ENCODE measurements at places on chromosomes 3 and 15.

DNA sequence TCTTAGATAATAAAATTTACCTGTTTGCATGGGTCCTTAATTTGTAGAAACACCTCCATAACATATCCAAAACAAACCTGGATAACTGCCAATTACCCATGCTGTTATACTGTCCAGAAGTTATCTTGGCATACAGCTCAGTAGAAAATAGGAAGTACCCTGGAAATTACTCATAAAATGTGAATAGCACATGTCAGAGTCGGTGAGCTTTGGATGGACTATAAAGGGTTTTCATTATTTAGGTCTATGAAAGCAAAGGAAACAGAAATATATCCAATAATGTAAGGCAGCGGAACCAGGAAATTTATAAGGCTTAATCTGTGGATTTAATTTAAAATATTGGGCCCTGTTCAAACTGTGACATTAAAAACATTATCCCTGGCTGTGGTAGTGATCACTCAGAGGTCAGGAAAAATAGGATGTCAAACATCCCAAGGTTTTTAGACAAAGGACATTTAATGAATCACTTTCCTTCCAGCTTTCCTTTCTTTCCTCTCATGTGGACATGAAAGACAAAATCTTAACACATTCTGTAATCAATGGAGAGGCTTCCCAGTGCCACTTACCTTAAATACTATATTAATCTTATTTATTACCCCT is 459.0 kb upstream of the DPH6 start:
- DNase-seq = no peak

GRCh38 chr3:55823001-55823400 is 335.9 kb upstream of the WNT5A start:
- no peak for DNase-seq

GRCh38 chr15:45456212-45457106 is 66.1 kb downstream of the SLC30A4 start:
- peak; percentile 34 for DNase-seq

- DNase-seq = peak; percentile 31
These were observed 1.3 kb upstream of the HACD2 start for GRCh38 chr3:123586131-123586530.

DNA sequence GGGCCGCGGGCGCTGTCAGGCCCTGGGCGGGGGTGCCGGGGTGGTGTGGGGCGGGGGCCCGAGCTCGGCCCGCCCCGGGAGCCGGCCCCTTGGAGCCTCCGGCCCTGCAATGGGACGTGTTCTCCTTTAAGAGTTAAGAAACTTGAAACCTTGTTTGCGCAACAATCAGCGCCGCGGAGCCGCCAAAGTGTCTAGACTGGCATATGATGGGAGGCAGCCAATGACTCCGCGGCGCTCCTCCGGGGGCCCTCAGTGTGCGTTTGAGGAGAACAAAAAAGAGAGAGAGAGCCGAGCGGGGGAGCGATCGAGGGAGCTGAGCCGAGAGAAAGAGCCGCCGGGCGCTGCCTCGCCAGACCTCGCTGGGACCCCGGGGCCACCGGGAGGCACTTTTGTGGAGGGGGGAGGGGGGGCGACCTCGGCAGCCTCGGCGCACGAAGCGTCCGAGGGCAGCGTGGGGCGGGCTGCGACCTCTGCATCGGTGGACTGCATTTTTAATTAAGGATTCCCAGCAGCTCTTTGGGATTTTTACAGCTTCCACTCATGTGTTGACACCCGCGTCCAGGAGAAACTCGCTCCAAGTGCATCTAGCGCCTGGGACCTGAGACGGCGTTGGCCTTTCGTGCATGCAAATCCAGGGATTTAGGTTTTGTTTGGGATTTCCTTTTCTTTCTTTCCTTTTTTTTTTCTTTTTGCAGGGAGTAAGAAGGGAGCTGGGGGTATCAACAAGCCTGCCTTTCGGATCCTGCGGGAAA is at the start of gene SMAD6:
SMAD6 (plus strand) TSS at position 202 of the 752 bp plus-strand sequence. CDS start 1,023 bp downstream, outside the sequence.
- peak; percentile 47 for DNase-seq

DNA sequence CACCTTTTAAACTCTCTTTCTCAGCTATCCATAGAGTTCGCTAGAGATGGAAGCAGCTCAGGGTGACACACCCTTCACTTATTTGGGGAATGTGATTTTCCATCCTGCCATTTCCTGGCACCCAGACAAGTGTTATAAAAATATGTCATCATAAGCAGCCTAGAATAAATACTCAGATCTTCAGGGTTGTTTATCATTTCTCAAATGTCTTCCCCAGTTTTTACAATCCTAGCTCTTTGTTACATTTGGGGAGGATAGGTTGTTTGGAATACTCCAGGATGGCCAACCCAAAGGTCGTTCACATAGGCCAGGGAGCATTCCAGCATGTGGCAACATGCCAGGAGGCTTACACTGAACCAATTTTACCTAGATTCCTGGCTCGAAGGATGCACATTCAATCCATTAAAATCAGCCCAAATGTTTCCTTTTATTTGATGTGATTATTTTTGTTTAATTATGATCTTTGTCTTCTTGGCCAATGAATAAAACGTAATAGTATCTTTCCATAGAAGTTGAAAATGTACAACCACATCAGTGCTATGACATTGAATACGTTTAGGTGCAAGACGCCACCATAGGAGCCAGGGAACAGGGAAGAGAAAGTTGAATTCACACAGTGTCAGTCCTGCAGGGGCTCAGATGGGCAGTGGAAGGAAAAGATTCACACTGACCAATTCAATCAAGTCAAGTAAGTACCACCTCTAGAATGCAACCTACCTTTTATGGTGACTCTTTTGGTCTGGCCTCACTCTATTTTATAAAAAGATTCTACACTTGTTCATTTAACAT is 537.7 kb upstream of the MDFIC2 start:
- DNase-seq = no peak

DNA sequence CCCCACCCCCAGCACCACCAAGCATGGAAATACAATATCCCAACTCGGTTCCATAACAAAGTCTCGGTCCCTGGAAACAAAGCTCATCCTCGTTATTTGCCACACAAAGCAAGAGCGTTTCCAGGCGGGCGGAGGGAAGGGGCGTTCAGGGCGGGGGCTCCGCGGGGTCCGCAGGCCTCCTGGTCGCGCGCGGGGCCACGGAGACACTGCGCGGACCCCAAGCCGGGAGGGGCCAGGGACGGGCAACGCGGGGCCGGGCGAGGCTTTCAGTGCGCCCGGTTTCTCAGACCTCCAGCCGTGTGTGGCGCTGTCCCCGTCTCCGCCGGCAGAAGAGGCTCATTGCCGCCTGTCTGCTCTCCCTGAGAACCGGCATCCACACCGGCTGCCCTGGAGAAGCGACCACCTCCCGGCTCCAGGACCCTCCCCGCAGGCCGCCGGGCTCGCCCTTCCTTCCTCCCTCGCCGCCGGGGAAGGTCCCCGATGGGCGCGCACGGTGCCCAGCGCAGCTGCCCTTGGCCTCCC is 329.0 kb downstream of the OCA2 start:
- no peak for DNase-seq

DNA sequence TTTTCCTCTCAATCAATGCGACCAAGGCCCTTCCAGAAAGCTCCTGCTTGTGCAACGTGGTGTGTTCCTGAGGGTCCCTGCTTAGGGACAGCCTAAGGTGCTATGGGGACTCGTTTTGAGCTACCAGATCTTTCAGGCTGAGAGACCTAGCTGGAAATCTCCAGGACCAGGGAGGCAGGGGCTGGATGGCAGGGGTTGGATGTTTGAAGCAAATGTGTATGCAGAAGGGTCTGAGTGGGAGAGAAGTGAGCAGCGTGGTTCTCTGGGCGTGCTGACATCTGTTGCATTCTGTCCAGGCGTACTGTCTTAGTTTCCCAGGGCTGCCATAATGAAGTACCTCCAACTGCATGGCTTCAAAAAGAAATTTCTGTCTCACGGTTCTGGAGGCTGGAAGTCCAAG is 31.7 kb upstream of the SLCO2A1 start:
- DNase-seq = no peak

DNA sequence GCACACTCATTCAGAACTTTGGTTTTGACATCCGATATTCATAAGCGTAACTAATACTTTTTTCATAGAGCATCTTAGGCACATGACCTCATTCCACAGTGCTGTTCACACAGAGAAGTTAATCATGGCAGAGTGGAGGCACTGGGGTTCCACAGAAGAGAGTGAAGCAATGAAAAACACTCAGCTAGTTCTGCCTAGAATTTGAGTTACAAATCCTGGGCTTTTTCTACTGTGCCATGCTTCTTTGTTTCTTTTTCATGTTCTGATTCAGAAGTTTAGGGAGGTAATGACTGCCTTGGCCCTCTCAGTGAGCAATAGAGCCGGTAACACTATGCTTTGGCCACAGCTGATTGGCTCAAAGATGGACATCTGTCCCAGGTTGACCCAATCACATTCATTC is 176.1 kb upstream of the MITF start:
- no peak for DNase-seq

- no peak for DNase-seq
These were observed 433.4 kb upstream of the CFAP20DC start for GRCh38 chr3:59483191-59483590.

DNA sequence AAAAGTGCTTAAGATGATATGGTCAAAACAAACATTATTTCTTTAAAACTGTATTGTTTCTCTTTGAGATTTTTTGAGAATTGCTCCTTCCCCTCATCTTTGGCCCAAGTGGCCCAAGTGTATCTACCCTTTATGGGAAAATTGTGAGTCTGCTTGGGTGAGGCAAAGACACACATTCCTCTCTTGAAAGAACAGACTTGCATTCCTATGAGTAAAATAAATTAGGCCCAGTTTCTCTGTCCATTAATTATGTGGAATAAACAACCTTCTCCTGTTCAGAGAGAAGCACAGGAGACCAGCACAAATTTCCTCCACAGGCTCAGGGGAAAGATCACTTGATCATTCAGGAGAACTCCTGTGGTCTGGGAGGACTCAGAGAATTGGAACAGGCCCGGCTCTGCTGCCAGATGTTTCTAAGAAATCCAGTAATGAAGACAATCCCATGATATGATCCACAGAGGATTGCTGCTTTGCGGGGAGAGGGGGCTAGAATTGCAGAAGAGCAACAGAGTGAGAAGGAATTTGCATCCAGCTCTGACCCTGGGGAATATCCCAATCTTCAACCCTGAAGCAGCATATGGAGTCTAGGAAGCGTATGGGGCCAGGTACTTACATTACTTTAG is 53.8 kb upstream of the BOC start:
- no peak for DNase-seq

- DNase-seq = no peak
These were observed 2.1 kb downstream of the RFX7 start for GRCh38 chr15:56241374-56242105.

DNA sequence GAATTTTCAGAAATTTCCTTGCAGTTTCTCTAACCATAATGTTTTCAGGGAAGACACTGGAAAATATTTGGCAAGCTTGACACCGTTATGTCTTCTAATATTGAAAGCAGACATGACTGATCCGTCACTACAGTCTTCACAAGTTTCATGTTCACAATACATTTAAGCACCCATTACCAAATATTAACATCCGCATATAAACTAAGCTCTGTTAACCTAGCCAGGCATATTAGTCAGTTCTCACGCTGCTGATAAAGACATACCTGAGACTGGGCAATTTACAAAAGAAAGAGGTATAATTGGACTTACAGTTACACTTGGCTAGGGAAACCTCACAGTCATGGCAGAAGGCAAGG is 162.7 kb upstream of the LYSMD4 start:
- no peak for DNase-seq

GRCh38 chr3:177221744-177222143 is 24.5 kb upstream of the TBL1XR1 start:
- no peak for DNase-seq

GRCh38 chr15:66864871-66865281 is 162.8 kb downstream of the SMAD6 start:
- DNase-seq = no peak

DNA sequence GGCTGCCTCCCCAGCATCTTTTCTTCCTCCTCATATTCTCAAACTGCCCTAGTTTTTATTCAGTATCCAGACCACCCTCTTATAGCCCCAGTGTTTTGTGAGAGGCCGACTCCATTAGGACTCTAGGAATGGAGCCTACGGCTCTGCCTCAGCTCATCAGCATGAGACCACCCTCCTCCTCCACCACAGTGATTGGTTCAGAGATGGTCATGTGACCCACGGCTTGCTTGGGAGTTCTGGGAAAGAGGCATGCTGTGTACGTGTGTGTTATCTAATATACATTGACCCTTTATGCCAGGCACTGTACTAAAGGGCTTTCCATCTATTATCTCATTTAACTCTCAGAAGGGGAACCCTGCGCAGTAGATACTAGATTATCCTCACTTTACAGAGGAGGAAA is 17.8 kb upstream of the CMTM7 start:
- no peak for DNase-seq

Measured in stimulated activated CD4-positive, alpha-beta T cell treated with anti-CD3 and anti-CD28 coated beads, TNF-alpha, amount 100 ng/mL, for 48 hours (primary cell).